ENCODE measurements at places on chromosomes 6 and 20.
A peak's percentile ranks its signal among the peaks of the same experiment; 100 is the strongest.

DNA sequence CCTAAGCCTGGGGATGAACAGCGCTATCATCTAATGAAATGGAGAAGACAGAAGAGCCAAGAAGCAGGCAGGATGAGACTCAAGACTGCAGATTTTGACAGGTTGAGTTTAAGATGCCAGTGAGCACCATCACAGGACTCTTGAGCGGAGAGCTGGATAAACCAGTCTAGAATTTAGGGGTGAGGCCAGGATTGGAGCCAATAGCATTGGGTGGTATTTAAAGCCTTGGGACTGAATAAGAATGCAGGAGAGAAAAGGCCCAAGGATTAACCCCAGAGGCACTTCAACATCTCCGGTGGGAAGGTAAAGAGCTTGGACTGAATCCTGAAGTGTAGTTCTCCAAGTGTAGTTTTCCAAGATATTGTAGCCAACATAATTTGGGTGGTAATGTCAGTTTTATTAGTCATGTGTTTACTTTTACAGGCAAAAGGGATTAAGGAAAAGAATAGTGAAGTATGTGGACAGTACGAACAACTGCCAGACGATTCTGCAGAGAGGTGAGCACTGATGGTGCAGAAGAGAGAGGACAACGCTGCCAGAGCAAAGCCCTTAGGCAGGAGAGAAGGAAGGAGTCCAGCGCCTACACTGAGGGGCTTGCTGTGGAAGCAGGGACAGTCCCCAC, 85.2 kb downstream of the DTNBP1 start:
- no peaks in the 10 kb centered on the region for H3K27me3 ChIP-seq
- H3K36me3 ChIP-seq = no peaks in the 10 kb centered on the region
- no peak for DNase-seq
- peaks cover 5% of the 10 kb centered on the region for H3K4me1 ChIP-seq

- H3K36me3 ChIP-seq = no peaks in the 10 kb centered on the region
- H3K27me3 ChIP-seq = no peaks in the 10 kb centered on the region
- no peak overlapping the region for H3K4me3 ChIP-seq
- no peaks in the 10 kb centered on the region for H3K4me1 ChIP-seq
Measured at GRCh38 chr6:87848616-87849015, 146.6 kb upstream of the AKIRIN2 start.

DNA sequence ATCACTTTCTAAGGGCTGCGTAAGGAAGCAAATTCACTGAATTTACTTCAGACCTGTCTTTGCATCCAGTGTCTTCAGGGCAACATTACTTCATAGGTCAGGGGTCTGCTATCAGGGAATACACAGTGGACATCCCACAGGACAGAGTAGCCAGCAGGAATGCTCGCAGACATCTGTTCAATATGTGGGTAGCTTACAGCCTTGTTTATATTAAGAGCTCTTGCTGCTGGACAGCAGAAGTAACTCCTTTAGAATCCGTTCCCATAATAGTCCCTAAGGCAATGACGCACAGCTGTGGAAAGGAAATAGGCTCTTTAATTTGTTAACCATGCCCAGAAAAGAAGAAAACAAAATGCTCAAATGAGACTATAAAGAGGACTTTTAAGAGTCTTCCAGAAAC, 198.7 kb downstream of the MOXD1 start:
- H3K36me3 ChIP-seq = no peaks in the 10 kb centered on the region
- peak overlapping the region; percentile 67 for H3K27ac ChIP-seq
- DNase-seq = no peak
- no peak overlapping the region for H3K4me3 ChIP-seq
- peaks cover 9% of the 10 kb centered on the region for H3K4me1 ChIP-seq

GRCh38 chr6:139338795-139339194, 35.7 kb downstream of the CITED2 start:
- no peak for DNase-seq
- peak overlapping the region; percentile 15 for H3K27ac ChIP-seq
- H3K27me3 ChIP-seq = no peaks in the 10 kb centered on the region
- no peak overlapping the region for H3K4me3 ChIP-seq

GRCh38 chr6:77548190-77548589, 84.9 kb upstream of the HTR1B start:
- no peak for DNase-seq
- H3K4me3 ChIP-seq = no peak overlapping the region
- H3K27ac ChIP-seq = no peak overlapping the region
- H3K4me1 ChIP-seq = no peaks in the 10 kb centered on the region
- no peaks in the 10 kb centered on the region for H3K27me3 ChIP-seq

GRCh38 chr6:119171088-119171841, 92.8 kb upstream of the FAM184A start:
- peaks cover 12% of the 10 kb centered on the region for H3K4me1 ChIP-seq
- no peaks in the 10 kb centered on the region for H3K27me3 ChIP-seq
- H3K36me3 ChIP-seq = no peaks in the 10 kb centered on the region
- DNase-seq = no peak

DNA sequence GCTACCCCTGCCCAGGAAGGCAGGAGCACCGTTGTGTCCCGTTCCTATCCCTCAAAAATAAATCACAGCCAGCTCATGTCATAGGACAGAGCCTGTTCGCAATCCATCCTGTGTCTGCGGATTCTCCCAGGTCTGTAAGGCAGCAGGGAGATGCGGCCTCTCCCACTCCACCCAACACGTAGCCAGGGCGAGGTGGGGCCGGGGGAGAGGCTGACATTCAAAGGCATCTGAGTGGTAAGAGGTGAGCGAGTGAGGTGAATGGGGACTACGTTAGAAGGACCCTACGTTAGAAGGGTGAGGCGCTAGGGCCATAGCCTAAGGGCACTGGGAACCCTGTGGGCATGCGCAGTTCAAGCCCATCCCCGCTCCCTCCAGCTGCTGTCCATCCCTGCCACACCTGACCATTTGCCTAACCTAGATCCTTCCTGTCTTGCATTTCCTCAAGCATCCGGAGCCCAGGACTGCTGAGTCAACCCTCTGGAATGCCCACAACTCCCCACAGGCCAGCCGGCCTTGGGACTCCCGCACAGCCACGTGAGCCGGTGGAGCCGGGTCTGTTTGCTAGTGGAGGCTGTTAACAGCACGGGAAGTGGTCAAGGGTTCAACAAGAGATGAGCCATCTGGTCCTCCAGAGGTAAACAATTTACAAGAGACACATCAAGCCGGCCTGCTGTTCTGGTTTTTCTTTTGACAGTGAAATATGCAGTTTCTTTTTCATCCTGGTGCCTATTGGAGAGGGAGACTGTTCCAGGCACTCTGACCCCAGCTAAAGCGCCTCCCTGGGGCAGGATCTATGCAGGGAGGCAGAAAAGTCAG, 45.9 kb downstream of the RIPOR3 start:
- no peaks in the 10 kb centered on the region for H3K36me3 ChIP-seq
- peak overlapping the region; percentile 85 for H3K27ac ChIP-seq
- no peak for DNase-seq
- no peaks in the 10 kb centered on the region for H3K27me3 ChIP-seq

DNA sequence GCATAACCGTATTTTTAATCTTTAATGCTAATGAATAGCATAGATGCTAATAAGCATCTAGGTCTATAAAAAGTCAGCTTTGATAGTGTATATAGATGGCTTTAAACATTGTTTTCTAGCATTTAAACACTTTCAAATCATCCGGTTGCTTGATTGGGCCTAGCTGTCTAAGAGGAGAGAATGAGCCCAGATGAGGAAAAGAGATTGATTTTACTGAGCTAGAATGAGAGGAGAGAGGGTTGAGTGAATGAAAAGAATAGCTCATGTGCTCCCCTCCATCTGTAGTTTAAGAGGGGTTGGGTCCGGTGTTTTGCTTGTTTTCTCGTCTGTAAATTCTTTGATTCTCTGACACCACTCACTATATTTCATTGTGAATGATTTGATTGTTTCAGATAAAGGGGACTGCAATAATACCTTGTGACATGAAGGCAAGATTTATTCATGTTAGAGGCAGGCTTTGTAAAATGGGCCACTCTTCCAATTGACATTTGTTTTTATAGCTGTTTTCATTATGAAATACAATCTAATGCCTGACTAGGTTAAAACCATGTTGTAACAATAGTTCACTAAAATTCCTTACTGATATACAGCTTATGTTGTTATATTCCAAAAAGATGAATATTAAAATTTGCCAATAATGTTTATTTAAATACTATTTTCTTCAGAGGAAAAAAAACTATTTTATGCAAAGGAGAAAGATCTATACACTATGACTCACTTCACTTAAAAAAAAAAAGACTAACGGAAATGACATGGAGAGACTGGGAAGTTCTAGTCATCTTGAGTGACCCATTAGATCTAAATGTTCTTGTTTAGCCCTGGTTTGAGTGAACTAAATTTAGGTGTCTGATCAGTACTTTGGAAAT, 3.2 kb downstream of the PTPN1 start:
- peak overlapping the region; percentile 89 for H3K27ac ChIP-seq
- no peaks in the 10 kb centered on the region for H3K27me3 ChIP-seq
- no peak overlapping the region for H3K4me3 ChIP-seq
- no peaks in the 10 kb centered on the region for H3K36me3 ChIP-seq

GRCh38 chr20:52832151-52832774, 139.9 kb upstream of the TSHZ2 start:
- H3K36me3 ChIP-seq = no peaks in the 10 kb centered on the region
- H3K27ac ChIP-seq = no peak overlapping the region
- H3K4me1 ChIP-seq = no peaks in the 10 kb centered on the region

- no peaks in the 10 kb centered on the region for H3K36me3 ChIP-seq
- peak overlapping the region; percentile 75 for H3K27ac ChIP-seq
- H3K4me3 ChIP-seq = peak overlapping the region; percentile 3
- DNase-seq = no peak
Measured at GRCh38 chr6:13303668-13304017, 24.7 kb downstream of the TBC1D7 start.

GRCh38 chr6:28134716-28135115, 7.0 kb upstream of the ZKSCAN8 start:
- H3K27me3 ChIP-seq = no peaks in the 10 kb centered on the region
- H3K36me3 ChIP-seq = no peaks in the 10 kb centered on the region
- H3K4me3 ChIP-seq = no peak overlapping the region
- H3K4me1 ChIP-seq = peaks cover 32% of the 10 kb centered on the region

DNA sequence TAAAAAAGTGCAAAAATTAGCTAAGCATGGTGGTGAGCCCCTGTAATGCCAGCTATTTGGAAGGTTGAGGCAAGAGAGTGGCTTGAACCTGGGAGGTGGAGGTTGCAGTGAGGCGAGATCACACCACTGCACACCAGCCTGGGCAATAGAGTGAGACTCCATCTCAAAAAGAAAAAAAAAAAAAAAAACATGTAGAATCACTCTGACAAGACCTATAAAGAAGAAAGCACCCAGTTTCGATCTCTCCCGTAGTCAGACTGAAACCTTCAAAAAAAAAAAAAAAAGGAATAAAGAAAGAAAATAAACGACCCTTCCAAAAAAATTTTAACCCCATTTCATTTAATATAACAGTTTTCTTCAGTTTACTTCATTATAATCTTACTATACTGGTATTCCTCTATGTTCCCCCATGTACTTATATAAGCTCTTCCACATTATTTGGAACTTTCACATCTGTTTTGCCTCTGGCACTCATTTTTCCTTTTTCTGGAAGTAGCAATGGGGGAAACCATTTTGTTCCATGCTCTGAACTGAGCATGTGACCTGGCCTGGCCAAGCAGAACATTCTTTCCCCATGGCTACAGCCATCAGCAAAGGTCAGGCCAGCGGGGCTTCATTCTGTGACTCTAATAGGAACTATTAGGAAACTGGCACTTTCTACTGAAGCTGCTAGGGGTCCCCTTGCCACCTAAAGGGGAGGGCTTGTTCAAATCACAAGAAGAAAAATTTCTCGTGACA, 9.6 kb downstream of the SLC18B1 start:
- H3K36me3 ChIP-seq = no peaks in the 10 kb centered on the region
- no peaks in the 10 kb centered on the region for H3K4me1 ChIP-seq
- no peaks in the 10 kb centered on the region for H3K27me3 ChIP-seq
- no peak overlapping the region for H3K27ac ChIP-seq
- DNase-seq = no peak

- H3K4me1 ChIP-seq = peaks cover 29% of the 10 kb centered on the region
- H3K4me3 ChIP-seq = no peak overlapping the region
- H3K36me3 ChIP-seq = no peaks in the 10 kb centered on the region
- DNase-seq = no peak
Measured at GRCh38 chr6:2986722-2987221, 12.9 kb upstream of the NQO2 start.

GRCh38 chr6:64672131-64672530, 1034.9 kb downstream of the EYS start:
- H3K36me3 ChIP-seq = no peaks in the 10 kb centered on the region
- no peaks in the 10 kb centered on the region for H3K27me3 ChIP-seq
- no peak overlapping the region for H3K4me3 ChIP-seq
- DNase-seq = no peak
- H3K27ac ChIP-seq = no peak overlapping the region

DNA sequence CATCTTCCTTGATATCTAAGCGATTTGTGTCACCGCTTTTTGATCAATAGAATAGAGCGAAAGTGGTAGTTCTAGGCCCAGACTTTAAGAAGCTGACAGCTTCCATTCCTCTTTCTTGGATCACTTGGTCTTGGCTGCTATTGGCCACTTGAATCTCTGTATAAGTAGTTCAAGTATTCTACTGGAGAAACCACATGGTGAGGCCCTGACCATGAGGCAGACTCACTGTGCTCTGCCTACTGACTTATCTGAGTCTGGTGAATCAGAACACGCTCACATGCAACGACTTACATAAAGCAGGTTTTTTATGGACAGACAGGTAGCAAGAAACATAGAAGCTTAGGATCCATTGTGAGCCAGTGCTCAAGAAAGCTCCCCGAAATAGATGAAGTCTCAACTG, 27.0 kb downstream of the OLIG3 start:
- no peak overlapping the region for H3K4me3 ChIP-seq
- H3K27ac ChIP-seq = no peak overlapping the region
- no peaks in the 10 kb centered on the region for H3K36me3 ChIP-seq
- no peak for DNase-seq

DNA sequence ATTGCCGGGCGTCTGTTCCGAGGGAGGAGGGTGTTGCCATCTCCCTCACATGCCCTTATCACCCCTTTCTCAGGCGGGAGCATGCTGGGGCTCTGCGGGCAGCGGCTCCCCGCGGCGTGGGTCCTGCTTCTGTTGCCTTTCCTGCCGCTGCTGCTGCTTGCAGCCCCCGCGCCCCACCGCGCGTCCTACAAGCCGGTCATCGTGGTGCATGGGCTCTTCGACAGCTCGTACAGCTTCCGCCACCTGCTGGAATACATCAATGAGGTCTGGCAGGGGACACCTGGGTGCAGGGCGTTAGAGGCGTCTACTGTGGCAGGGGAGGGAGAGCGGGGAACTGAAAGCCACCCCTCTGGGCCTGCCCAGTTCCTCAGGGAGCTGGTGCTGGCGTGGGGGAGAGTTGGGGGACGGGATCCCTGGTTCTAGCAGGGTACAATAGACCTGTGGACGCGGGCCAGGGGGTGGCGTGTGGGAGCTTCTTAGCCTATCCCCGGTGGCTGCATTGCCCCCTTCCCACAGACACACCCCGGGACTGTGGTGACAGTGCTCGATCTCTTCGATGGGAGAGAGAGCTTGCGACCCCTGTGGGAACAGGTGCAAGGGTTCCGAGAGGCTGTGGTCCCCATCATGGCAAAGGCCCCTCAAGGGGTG, 697 bp downstream of the PPT2 start:
- no peaks in the 10 kb centered on the region for H3K27me3 ChIP-seq
- H3K27ac ChIP-seq = peak overlapping the region; percentile 94
- no peak for DNase-seq
- peak overlapping the region; percentile 88 for H3K4me3 ChIP-seq

All from vagina (tissue), 2 donors.